ENCODE measurements at places on chromosomes 7 and 10.
A peak's percentile ranks its signal among the peaks of the same experiment; 100 is the strongest.

DNA sequence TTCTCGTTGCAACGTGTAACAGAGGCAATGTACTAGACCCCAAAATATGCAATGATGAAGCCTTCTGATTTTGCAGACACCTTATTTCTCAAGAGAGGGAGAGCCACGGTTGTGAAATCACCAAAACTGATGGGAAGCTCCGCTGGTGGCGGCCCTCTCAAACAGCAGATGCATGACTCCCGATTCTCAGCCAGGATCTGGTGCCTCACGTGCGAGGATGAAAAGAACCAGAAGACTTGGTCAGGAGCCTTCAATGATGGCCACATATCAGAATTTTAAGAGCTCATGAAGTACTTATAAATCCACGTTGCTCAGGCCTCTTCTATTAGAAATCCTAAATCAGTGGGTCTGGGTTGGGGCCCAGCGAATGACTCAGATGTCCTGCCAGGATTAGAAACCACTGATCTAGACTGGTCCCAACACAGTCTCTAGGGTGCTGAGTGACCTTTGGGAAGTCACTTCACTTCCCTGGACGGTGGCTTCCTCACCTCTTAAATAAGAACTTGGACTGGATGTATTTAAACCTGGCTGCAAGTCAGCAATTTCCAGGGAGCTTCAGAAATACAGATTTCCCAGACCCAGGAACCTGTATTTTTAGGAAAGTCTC lies 41.9 kb upstream of the FAM180A start:
- DNase-seq = no peak

DNA sequence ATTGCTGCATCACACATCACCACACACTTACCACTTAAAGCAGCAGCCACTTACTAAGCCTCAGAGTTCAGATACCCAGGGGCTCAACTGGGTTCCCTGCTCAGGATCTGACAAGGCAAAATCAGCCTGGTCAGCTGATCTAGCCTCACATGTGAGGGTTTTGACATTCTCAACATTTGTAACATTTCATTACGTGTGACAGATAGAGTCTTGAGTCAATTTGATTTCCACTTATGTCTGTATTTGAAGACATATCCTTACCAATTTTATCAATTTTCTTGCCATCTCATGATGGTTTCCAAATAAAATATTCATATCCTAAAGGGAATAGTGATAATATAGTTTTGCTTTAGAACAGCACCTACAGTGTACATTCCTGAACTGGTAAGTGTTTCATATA lies 494.7 kb upstream of the PFKP start:
- DNase-seq = no peak

DNA sequence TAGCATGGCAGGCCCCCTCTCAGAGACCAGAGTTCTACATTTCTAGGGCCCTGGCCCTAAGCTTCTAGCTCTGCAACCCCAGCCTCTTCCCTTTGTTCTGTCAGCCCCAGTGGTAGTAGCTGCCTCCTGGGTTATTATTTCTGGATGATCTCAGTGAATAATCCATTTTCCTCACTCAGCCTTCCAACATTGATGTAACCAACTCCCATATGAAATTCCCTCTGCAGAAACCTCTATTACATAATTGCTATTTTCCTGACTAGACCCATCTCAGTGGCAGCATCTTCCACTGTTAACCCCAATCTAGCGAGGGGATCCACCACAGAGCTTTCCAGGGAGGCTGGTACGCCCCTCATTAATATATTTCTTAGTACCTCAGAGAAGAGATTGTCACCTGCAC lies 49.8 kb downstream of the FHIP2A start:
- no peak for DNase-seq

DNA sequence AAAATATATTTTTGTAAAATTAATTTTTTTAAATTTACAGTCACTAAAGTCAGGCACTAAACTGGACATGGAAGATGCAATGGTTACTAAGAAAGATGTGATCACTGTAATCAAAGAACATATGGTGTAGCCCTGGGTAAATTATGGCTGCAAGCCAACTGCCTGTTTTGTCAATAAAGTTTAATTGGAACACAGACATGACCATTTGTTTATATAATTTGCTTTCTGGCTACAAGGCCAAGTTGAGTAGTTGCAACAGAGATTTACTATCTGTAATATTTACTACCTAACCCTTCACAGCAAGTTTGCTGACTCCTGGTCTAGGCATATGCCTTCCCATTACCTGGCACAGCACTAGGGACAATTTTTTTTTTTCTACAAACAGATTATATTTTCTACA lies 448.9 kb downstream of the ADRA2A start:
- DNase-seq = no peak

GRCh38 chr10:103745341-103746247 lies 109.8 kb downstream of the SH3PXD2A start:
- no peak for DNase-seq

DNA sequence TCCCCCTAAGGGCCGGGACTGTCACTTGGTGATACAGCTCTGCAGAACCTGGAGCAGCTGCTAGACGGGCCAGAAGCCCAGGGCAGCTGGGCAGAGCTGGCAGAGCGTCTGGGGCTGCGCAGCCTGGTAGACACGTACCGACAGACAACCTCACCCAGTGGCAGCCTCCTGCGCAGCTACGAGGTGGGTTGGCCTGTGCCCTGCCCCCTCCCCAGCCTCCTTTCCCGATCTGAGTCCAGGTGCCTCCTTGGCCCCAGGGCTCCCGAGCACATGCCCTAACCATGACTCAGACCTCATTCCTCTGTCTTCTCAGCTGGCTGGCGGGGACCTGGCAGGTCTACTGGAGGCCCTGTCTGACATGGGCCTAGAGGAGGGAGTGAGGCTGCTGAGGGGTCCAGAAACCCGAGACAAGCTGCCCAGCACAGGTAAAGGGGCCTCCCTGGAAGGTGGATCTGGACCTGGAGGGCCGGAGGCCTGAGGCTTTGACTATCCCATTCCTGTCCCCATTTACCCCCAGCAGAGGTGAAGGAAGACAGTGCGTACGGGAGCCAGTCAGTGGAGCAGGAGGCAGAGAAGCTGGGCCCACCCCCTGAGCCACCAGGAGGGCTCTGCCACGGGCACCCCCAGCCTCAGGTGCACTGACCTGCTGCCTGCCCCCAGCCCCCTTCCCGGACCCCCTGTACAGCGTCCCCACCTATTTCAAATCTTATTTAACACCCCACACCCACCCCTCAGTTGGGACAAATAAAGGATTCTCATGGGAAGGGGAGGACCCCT lies 6.4 kb downstream of the NFKB2 start:
- no peak for DNase-seq

DNA sequence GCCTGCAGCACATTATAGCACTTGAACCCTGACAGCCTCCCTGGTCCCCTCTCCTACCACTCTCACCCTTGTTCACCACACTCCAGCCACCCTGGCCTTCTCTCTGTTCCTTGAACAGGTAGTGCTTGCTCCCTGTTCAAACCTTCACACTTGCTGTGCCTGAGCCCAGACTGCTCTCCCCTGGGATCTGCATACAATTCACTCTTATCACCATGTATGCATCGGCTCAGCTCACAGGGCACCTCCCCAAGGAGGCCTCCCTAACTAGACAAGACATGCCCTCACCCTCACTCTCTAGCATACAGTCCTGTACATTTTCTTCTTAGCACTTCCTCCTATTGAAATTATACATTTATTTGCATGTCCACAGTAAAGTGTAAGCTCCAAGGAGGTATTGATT lies 59.3 kb downstream of the FAM13C start:
- DNase-seq = peak; percentile 15

GRCh38 chr7:136018104-136018503 lies 40.9 kb upstream of the MTPN start:
- no peak for DNase-seq

- no peak for DNase-seq
These were observed 301.3 kb upstream of the BMPER start for GRCh38 chr7:33604056-33604455.

DNA sequence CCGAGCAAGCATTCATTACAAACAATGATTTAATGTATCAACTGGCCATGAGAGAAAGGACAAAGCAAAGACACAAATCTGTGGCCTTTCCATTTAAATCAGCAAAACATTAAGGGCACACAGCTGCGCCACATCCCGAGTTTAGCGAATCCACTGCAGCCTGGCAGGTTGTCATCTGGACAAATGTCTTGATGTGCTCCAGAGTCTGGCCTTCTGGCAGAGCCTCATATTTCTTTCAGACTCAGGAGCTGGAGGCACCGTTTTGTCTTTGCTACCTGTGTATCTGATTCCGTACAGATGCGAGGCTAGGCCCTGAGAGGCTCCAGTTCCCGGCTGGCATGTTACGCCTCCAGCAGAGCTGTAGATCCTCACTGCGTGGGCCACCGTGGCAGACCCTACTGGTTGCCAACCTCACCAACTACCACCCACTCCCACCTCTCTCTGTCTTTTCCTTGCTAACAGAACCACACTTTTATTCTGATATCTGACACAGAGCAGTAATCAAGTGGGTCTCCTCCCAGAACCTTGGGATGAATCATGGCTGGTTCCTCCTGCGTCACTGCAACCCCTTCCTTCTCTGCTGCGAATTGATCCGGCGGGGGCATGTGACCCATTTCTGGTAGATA lies 40.9 kb upstream of the EFCAB10 start:
- DNase-seq = no peak

- no peak for DNase-seq
These were observed 87.2 kb downstream of the PDE1C start for GRCh38 chr7:31982962-31983361.

DNA sequence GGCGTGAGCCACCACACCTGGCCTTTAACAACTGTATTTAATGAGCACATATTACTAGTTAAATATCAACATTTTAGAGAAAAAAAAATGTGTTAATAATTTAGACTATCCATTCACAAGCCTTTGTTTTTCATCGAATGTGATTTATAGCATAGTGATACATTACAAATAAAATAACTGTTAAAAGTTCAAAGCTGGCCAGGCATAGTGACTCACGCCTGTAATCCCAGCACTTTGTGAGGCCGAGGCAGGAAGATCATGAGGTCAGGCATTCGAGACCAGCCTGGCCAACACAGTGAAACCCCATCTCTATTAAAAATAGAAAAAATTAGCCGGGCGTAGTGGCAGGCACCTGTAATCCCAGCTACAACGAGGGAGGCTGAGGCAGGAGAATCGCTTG lies 72.7 kb downstream of the HACD1 start:
- no peak for DNase-seq

- DNase-seq = no peak
These were observed 41.8 kb downstream of the FAM20C start for GRCh38 chr7:234051-234707.

DNA sequence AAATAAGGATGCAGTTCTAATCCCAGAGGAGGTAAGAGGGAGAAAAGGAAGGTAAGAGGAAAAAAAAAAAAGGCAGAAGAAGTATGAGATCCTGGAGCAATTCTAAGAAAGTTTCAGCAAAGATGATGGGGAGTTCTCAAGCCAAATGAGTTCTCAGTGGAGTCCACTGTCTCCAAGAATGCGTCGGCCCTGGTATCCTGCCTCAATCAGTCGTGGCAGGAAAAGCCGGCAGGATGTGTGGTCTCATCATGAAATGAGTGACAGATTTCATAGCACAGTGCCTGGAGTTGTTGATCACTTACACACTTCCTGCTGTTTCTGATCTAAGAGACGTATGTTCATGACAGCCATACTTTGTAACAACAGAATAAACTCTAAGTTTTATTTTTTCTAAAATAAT lies 554.9 kb downstream of the NXPH1 start:
- DNase-seq = no peak

DNA sequence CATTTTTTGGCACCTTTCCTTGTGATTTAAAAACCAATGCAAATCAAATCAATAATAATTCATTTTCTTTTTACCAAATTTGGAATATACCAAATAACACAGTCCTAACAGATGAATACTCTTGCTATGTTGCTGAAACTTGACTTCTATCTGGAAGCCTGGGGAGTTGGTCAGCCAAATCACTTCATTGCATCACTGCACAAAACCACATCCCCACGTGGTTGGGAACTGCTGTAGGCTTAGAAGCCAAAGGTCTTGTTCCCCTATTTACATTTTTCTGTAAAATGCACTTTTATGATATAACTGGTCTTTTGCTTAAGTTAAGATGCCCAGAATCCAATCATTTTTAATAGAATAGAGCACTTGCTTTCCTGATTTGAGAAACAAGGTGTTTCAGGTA lies 15.2 kb downstream of the GPR85 start:
- DNase-seq = peak; percentile 87

DNA sequence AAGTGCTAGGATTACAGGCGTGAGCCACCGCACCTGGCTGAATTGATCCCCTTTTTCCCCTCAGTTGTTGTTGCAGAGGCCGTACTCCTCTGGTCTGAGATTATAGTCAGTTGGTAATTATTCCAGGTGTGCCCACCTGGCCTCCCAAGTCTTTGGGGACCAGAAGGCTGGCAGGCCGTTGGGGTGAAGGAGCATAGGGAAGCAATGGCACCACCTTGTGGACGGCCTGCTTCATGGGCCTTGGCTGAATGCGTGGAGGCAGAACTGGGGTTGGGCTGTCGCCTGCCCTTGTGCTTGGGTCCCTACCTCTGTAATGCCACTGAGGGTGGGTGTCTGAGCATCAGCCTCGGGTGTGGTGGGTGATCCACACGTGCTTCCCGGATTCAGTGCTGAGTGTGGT lies 125.7 kb downstream of the RGS10 start:
- DNase-seq = peak; percentile 71

DNA sequence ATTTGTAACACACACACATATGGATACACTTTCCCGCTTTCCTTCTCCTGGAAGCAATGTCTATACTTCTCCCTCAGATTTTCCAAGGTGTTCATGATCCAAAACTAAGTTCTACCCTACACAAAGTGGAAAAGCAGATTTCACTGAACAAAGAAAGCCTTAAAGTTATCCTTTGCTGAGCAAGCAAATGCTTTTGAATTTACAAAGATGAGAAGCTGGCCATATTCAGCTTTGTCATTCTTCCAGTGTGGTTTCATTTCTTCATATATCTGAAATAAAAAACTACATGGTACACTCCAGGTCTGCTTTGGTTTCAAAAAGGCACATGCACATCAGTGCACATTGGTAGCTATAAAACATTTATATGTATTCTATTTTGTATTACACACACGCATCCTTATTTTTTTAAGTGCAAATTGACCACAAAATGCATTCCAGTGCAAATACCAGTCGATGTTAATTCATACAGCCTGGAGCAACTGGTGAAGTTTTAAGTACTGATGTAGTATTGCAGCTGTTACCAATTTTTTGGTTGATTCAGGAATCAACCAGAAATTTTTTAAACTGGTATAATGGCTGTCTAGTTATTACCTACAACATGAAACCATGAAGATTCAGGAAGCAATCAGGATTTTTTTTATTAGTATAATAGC lies 65.5 kb upstream of the SRPK2 start:
- DNase-seq = no peak

DNA sequence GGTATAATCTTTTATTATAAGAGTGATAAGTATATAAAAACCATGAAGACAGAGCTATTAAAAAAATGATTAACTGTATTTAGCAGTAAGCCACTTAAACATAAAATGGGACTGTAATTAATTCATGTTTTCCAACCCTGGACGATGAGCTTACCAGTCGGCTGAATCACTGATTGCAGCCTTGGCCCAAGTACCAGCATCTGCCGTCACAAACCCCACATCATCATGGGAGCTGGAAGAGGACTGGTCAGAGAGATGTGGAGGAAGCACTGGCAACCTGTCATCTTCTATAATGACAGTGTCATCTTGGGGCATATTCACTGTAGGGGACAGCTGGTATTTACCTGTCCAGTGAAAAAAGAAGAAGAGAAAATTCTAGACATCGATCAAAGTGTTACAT lies 473.6 kb downstream of the PARD3 start:
- no peak for DNase-seq

- no peak for DNase-seq
These were observed 65.1 kb downstream of the CTNNA3 start for GRCh38 chr10:67630904-67631303.

- DNase-seq = peak; percentile 74
These were observed 6.3 kb downstream of the NAT16 start for GRCh38 chr7:101173752-101174244.

Data from OCI-M1 (cell line).